ENCODE measurements at places on chromosomes 2 and 18.

- no peak for DNase-seq
Observed at GRCh38 chr2:160214461-160215445, 14.7 kb upstream of the ITGB6 start.

DNA sequence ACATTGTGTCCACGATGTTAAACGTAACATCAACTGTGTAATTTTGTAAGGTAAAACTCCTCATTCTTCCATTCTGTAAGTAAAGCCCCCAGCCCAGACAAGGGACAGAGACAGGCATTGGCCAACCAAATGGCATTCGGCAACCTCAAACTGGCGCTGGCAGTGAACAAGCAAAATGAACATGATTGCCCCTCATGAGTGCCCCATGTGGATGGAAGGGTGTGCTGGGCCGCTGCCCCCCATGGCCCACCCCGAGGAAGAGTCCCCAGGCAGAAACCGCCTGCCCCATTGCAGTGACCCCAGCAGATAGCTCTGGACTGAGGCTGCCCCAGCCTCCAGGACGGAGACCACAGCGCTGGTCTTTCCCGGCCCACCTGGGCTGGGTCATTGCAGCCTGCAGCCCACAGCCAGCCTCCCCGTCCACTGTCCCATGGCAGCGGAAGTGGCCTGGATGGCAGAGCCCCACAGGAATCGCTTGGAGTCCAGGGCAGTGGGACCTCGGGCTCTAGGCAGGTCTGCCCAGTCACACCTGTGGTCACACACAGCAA lies 220.2 kb downstream of the HDAC4 start:
- no peak for DNase-seq

DNA sequence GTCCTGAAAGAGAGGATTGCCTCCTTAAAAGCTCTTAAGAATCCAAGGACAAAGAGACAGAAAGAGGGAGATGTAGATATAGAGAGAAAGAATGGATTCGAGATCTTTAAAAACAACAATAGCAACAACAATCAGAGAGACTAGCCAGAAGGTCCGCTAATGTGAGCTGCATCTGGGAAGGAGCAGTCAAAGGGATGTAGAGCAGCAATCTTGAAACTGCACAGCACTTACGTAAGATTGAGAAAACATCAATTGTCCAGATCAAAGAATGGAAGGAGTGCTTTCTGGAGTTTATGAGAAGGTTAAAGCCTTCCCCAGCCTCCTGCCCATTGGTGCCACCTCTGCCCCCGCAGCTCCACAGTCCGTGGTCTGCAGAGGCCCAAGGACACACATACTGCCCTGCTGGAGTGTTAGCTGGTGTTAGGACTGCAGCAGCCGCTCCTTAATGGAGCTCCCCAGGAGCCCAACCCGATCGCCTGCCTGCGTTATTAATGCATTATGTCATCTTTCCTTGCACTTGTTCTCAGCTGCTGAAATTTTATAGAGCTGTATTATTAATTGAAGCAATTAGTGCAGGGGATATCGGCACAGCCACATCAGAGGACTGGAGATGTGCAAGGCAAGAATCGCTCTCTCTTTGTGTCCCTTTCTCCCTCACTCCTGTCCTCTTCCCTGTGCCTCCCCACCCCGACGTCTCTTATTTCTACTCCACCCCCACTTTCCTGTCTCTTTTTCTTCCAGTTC lies 94.2 kb upstream of the STPG4 start:
- DNase-seq, result no peak

DNA sequence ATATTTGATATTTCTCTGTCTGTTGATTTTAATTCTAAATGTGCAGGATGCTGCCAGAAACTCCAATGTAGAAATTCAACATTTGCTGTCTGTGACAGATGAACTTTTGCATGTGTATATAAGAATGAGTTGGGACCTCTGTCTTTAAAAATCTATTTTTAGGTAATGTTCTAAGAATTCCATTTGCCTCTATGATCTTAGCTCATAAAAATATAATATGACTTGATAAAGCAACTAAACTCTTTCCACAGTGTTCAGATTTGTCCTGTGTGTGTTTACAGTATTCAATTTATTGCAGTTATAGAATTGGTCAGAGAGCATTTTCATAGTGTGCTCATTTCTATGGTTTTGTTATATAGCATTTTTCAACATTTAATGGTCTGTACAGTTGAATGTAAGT lies 33.6 kb downstream of the RNMT start:
- no peak for DNase-seq

DNA sequence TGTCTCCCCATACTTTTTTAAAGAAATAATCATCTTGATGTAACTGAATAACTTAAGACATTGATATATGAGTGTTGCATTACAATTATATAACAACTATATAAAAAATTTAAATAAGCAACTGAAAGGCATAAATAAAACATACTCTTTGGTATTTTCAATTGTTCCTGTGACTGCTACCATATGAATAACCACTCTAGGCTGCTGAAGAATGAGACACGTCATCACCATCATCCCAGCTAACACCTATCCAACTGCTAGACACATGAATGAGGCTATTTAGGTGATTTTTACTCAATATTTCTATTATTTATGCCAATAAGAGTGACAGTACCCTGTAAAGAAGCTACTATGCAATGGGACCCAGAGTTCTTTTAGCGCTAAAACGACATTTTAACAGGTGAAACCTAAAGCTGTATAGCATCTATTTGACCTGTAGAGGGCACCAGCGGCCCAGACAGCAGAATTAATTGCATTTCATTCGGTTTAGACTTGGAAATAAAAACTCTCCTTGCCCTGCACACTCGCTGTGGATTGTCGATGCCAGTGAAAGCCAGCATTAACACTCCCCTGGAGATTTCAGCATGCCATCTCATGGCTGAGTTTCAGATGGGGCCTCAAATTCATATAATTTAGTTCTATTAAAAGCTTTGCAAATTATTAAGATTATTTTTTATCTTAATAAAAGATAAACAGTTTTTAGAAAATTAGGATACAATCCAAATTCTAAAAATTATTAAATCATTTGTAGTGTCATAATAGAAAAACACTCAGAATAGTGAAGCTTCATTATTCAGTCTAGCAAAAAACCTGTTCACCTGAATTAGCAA lies 89.4 kb upstream of the MAP2 start:
- DNase-seq, result peak; percentile 76

DNA sequence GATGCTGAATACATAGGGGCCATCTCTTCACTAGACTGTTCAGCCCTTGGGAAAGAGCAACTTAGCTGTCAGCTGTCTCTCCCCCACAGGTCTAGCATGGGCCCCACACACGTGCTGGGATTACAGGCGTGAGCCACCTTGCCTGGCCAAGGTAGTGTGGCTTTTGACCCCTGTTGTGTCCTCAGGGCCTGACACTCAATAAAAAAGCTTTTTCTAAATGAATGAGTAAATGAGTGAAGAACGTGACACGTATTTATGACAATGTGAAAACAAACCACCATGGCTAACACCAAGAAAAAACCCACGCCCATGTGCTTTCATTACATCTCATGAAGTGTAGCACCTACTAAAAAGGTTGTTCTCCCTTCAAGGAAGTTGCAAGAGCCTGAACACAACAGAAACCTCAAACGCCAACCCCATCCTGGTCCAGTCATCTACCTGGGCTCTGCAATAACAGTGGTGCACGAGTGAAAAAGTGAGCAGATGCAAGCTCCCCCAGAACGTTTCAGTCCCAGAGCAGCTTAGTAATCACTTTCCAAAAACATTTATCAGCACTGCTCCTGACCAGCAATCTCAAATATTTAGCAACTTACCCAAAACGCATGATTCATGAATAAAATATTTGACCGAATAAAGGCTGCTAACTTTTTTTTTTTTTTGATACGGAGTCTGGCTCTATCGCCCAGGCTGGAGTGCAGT lies 3.4 kb downstream of the WDFY1 start:
- no peak for DNase-seq

GRCh38 chr18:76274468-76275289 lies 220.4 kb downstream of the ZNF516 start:
- peak; percentile 21 for DNase-seq

- DNase-seq, result no peak
Observed at GRCh38 chr2:58107803-58108710, 61.5 kb downstream of the VRK2 start.

GRCh38 chr2:38080346-38080745 lies 4.4 kb upstream of the CYP1B1 start:
- no peak for DNase-seq

GRCh38 chr2:50556934-50557575 lies 474.9 kb downstream of the NRXN1 start:
- no peak for DNase-seq

GRCh38 chr2:44955593-44956392 lies 14.3 kb downstream of the SIX3 start:
- DNase-seq, result peak; percentile 78

DNA sequence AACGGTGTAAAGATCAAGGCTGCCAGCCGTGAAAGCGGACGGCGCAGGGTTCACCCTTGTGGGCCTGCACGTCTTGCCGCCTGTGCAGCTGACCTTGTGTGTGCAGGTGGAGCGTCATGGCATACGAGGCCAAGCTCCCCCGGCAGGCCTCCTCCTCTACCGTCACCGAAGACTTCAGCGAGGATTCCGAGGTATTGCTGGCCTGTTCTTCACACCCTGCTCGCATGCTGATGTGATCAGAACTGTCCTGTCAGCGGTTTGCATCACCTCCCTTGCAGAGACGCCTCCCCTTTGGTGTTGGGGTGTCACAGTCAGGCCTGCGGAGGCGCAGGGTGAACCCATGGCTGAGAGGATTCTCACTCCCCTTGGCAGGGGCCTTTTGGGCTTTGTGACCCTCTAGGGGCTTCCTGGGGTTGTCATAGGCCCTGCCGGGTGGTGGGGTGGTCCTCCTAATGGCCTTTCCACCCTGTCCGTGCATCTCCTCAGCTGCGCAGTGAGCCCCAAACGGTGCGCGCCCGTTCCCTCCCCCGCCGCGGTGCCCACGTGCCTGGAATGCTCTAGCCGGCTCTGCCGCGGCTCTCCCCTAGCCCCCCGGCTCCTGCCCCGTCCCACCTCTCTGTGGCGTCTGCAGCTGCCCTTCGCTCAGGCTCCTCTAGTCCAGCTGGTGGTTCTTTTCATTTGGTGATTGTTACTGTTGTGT lies 92.5 kb downstream of the DGKD start:
- DNase-seq, result no peak

- no peak for DNase-seq
Observed at GRCh38 chr2:136310005-136310495, 192.1 kb upstream of the CXCR4 start.

- DNase-seq, result no peak
Observed at GRCh38 chr2:212811036-212811805, 272.6 kb upstream of the ERBB4 start.

DNA sequence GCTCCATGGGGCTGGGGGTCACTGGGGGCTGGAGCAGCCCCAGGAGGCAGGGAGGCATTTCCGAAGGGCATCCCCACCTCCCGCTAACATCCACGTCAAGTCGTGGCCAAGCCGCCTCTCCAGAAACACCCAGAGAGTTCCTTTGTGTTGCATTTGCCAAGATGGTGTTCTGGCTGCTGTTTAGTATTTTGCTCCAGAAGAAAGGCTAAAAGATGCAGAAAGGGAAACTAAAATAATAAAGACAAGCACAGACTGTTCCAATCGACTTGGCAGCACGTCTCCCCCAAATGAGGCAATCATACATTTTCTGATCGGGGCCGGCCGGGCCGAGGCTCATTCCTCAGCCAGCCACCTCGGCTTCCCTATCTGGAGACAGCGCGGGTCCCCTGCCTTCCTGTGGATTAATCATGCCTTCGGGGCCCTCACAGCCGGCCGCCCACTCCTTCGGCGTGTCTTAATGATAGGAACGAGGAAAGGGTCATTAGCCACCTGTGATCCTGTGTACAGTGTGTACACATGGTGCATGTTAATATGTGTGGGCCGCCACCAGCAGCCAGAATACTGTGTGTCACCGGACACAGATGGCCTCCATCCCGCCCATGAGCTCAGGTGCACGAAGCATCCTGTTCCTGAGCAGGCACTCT lies 169.2 kb downstream of the KLHL29 start:
- no peak for DNase-seq

DNA sequence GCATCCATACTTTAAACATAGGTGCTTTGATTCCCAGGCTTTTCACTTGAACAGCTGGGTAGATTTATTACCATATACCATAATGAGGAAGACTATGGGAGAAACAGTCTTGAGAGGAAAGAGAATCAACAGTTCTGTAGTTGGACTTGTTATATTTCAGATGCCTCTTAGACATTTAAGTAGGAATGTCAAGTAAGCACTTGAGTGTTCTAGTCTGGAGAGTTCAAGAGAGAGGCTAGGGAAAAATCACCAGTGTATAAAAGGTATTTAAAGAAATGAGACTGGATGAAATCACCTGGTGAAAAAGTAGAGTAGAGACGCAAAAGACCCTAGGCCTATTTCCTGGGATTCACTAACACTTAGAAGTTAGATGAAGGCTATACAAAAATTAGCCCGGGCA lies 13.5 kb upstream of the CCNT2 start:
- DNase-seq, result no peak

- no peak for DNase-seq
Observed at GRCh38 chr2:113918229-113918628, 28.3 kb downstream of the ACTR3 start.

DNA sequence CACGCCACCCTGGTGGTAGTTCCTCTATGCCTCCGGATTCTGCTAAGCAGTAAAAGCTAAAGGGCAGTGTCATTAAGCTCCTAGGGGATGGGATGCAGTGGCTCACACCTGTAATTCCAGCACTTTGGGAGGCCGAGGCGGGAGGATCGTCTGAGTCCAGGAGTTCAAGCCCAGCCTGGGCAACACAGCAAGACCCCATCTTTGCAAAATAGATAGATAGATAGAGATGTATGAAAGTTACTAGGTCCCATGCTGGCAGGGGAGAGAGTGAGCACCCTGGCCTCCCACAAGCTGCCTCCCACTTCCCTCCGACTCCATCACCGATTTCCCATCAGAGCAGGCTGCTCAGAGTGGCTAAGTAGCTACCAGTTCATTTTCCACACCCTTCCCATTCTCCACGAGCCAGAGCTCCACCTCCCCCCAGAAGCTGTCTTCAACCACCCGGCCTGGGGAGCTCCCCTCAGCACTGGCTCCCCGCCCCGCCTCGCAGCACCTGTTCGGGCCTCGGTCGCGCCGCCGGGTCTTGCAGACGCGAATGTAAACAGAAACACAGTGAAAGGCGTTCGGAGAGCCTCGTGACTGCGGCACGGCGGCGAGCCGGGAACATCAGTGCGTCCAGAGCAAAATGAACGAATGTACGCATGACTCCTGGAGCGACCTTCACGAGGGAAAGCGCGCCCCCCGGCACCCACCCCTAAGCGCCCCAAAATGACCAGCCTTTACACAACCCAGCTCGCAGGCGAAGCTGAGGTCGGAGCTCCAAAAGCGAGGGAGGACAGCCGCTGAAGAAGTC lies 598 bp upstream of the CEP68 start:
- DNase-seq, result peak; percentile 60

DNA sequence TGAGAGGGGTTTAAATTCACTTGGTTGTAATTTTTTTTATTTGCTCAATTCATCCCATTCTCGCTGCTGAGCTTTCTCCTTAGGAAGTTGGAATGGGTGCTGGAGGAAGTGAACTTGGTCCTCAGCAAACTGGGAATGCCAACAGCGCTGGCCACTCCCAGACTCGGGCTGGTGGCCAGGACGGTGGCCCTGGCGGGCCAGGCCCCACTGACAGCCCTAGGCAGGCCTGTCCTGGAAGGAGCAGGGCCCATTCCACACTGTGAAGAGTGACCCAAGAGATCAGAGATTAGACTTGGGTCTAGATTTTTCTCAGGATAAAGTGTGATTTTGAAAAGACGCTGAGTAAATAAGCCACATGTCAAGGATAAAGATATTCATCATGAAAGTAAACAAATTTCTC lies 132.7 kb downstream of the HDAC4 start:
- no peak for DNase-seq
